Mucosa of gallbladder (tissue), 1 donor: ENCODE measurements at places on chromosomes 7 and 10. TPM values are rescaled to one million over a fixed set of nuclear protein-coding genes. Genes with fewer than 3 reads are reported as not detected.

GRCh38 chr7:150784120-150784736 lies 15.9 kb downstream of the TMEM176B start:
- peak; percentile 75 for DNase-seq

NPC1L1 gene
- total RNA-seq: 61.3 TPM

RNF32 gene
- total RNA-seq: 1.8 TPM

GRCh38 chr7:103592844-103593243 lies 146.8 kb upstream of the SLC26A5 start:
- DNase-seq: no peak

TPST1 gene
- total RNA-seq: 20.9 TPM

DNA sequence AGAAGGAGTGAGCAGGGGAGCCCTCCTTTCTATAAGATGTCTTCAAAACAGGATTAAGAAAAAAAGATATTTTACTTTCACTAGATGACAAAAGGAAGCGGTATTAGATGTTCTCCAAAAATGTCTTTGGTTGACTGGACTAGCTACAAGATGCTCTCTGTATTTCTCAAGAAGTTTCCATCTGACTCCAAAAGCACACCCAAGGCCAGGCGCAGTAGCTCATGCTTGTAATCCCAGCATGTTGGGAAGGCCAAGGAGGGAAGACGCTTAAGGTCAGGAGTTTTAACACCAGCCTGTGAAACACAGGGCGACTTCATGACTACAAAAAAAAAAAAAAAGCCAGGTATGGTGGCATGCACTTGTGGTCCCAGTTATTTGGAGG lies 84.5 kb downstream of the PIP4K2A start:
- DNase-seq: no peak
